ENCODE measurements at places on chromosomes 6 and 20. TPM values are rescaled to one million over a fixed set of nuclear protein-coding genes. Genes with fewer than 3 reads are reported as not detected.

DNA sequence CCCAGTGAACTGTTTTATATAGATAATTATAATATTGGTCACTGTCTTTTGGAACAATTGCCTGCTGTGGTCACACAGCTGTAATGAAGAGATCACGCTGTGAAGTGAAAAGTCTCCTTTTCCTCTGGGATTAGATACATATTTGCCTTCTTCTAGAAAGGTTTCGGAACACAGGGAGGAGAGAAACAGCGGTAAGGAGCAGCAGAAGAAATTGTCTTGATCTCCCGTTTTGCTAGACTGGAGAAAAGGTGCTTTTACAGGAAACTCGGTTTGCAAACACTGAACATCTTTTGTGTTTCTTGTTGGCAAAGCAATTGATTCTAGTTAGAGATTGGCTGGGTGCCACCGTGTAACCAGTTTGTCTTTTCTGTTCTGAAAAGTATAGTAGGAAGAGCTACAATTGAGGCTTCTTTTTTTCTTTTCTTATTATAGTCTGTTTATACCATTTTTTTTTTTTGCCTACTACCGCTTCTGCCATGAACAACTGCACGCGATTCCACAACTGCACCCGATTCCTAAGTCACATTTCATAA, 404.1 kb upstream of the ID4 start:
- no peaks in the 10 kb centered on the region for H3K36me3 ChIP-seq
- no peak overlapping the region for H3K27ac ChIP-seq
- H3K4me1 ChIP-seq = no peaks in the 10 kb centered on the region
- DNase-seq = no peak
- no peak overlapping the region for H3K4me3 ChIP-seq

DNA sequence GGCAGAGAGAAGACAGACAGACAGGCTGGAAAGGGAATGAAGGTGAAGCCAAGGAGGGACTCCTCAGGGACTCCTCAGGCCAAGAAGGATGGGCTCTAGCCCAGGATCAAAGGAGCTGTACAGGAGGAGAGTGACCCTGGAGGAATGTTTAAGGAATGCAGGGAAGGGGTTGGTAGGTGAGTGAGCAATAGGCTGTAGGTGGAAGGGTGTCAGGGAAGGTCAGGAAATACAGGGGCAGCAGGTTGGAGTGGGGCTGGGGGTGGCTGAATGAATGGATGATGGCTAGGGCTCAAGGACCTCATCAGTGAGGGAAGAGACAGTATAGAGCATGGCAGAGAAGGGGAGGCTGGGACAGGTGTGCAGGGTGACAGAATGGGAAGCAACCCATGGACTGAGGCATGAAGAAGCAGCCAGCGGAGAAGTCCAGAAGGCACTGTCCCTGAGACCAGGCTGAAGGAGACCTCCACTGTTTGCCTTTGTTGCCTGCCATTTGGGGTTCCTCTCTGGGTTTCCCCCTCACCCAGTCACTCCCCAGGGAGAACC, 13.2 kb downstream of the SYNGAP1 start:
- peak overlapping the region; percentile 81 for H3K4me3 ChIP-seq
- peaks cover 14% of the 10 kb centered on the region for H3K36me3 ChIP-seq
- H3K27ac ChIP-seq = peak overlapping the region; percentile 100
- DNase-seq = no peak
- H3K4me1 ChIP-seq = peaks cover 55% of the 10 kb centered on the region
- H3K27me3 ChIP-seq = no peaks in the 10 kb centered on the region

DNA sequence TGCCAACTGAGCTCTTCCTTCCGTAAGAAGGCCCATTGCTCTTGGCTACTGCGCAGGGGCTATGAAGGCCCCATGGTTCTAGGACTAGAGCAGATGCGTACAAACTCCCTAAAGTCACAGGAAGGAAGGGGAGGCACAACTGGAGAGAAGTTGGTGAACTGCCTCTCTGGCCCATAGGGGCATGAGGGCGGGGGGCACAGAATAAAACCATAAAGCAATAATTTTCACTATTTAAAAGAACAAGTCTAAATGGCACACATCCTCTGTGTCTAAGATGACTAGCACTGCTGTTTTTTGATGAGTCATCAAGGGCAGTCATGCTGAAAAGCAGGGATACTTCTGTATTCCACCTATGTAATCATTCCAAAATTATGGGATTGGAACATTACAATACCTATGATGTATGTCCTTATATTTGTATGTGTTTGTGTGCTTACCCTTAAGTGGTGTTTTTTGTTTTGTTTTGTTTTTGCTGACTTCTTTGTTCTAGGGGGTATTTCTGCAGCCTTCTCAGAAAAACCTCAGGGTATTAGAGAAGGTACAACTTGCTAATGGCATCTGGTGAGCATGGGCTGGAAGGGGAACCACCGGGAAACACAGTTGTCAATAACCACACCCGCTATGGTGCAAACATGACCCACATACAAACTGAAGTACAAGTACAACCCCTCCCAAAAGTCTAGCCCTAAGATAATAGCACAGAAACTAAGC, 36.9 kb downstream of the B4GALT5 start:
- H3K4me1 ChIP-seq = peaks cover 54% of the 10 kb centered on the region
- H3K27ac ChIP-seq = peak overlapping the region; percentile 95
- peak; percentile 29 for DNase-seq
- peak overlapping the region; percentile 80 for H3K4me3 ChIP-seq
- no peaks in the 10 kb centered on the region for H3K27me3 ChIP-seq
- peaks cover 5% of the 10 kb centered on the region for H3K36me3 ChIP-seq

The CEP162 gene
- total RNA-seq = 6.9 TPM

The NKAIN2 gene
- total RNA-seq = not detected

The PRND gene
- not detected for total RNA-seq

The TNF gene
- total RNA-seq = 33.6 TPM

Data from T-helper 17 cell (primary cell).